ENCODE measurements at places on chromosomes 13 and 19. TPM values are rescaled to one million over a fixed set of nuclear protein-coding genes. Genes with fewer than 3 reads are reported as not detected.

C19orf67 gene
- polyA plus RNA-seq: 0.12 TPM

FGF22 gene
- 0.99 TPM for polyA plus RNA-seq

KCNN1 gene
- polyA plus RNA-seq: 12.5 TPM

NTF4 gene
- polyA plus RNA-seq: 5.3 TPM

VSTM2B gene
- polyA plus RNA-seq: 1.6 TPM

ZSWIM9 gene
- polyA plus RNA-seq: 3.8 TPM

TNPO2 gene
- 136 TPM for polyA plus RNA-seq

SLAIN1 gene
- polyA plus RNA-seq: 35.0 TPM

SIGLEC12 gene
- polyA plus RNA-seq: not detected

GPR18 gene
- not detected for polyA plus RNA-seq

RYR1 gene
- polyA plus RNA-seq: 12.3 TPM

SLC6A16 gene
- 1.1 TPM for polyA plus RNA-seq

GNG8 gene
- not detected for polyA plus RNA-seq

ZSCAN1 gene
- polyA plus RNA-seq: 4.3 TPM

RETN gene
- not detected for polyA plus RNA-seq

LILRB4 gene
- not detected for polyA plus RNA-seq

ZNF112 gene
- polyA plus RNA-seq: 0.70 TPM

PABPC3 gene
- 0.14 TPM for polyA plus RNA-seq

SH3GL1 gene
- polyA plus RNA-seq: 120 TPM

SGCG gene
- 0.05 TPM for polyA plus RNA-seq

IZUMO1 gene
- polyA plus RNA-seq: 0.46 TPM

BRSK1 gene
- polyA plus RNA-seq: 55.2 TPM

MADCAM1 gene
- 2.3 TPM for polyA plus RNA-seq

ZNF540 gene
- not detected for polyA plus RNA-seq

METTL21C gene
- polyA plus RNA-seq: not detected

FREM2 gene
- 11.6 TPM for polyA plus RNA-seq

CRX gene
- 0.08 TPM for polyA plus RNA-seq

PEAK3 gene
- polyA plus RNA-seq: not detected

ZNF729 gene
- not detected for polyA plus RNA-seq

CEBPA gene
- polyA plus RNA-seq: 2.0 TPM

DNAAF3 gene
- polyA plus RNA-seq: 8.0 TPM

C19orf81 gene
- polyA plus RNA-seq: 22.0 TPM

Measured in H1 (cell line).